ENCODE measurements at places on chromosomes 2 and 18.

DNA sequence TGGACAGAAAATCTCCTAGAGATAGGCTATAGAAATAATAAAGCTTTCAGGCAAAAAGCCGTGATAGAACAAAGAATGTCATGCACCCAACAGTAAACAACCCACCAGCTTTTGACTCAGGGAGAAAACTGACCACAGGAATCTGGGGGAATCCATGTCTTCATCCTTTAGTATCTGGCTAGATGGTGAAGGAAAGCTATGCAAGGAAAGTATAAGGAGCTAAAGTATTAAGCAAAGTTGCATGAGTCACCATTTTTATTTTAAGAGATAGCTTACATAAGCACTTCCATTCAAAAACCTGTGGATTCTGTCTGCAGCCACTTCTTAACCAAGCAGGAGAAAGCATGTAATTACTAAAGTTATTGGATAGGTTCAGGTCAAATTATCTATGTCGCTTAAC is 363.8 kb downstream of the LRP1B start:
- DNase-seq: no peak

DNA sequence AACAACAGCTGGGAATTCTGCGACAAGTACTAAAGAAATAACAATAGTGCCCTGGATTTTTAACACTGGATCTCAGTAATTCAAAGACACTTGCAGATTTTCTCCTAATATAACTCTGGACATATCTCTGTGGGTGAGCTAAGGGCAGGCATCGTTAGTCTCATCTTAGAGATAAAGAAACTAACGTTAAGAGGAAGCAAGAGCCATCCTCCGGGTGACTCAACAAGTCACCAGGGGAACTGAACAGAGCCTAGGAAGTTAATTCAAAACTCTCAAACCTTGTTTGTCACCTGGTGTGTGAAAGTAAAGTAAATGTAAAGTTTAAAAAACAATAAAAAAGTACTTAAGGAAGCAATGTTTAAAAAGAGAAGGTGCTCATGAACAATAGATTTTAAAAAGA is 41.6 kb upstream of the NRP2 start:
- DNase-seq: no peak

DNA sequence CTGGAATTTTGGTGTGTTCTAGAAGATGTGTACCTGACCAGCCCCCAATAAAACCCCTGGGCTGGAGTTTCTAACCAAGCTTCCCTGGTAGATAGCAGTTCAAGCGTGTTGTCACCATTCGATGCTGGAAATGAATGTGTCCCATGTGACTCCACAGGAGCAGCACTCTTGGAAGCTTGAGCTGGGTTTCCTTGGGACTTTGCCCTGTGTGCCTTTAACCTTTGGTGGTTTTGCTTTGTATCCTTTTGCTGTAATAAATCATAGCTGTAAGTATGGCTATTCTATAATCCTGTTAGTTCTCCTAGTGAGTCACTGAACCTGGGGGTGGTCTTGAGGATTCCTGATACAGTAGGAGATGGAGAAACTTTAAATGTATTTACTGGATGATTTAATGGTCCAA is 65.2 kb downstream of the KLHL14 start:
- DNase-seq: no peak

DNA sequence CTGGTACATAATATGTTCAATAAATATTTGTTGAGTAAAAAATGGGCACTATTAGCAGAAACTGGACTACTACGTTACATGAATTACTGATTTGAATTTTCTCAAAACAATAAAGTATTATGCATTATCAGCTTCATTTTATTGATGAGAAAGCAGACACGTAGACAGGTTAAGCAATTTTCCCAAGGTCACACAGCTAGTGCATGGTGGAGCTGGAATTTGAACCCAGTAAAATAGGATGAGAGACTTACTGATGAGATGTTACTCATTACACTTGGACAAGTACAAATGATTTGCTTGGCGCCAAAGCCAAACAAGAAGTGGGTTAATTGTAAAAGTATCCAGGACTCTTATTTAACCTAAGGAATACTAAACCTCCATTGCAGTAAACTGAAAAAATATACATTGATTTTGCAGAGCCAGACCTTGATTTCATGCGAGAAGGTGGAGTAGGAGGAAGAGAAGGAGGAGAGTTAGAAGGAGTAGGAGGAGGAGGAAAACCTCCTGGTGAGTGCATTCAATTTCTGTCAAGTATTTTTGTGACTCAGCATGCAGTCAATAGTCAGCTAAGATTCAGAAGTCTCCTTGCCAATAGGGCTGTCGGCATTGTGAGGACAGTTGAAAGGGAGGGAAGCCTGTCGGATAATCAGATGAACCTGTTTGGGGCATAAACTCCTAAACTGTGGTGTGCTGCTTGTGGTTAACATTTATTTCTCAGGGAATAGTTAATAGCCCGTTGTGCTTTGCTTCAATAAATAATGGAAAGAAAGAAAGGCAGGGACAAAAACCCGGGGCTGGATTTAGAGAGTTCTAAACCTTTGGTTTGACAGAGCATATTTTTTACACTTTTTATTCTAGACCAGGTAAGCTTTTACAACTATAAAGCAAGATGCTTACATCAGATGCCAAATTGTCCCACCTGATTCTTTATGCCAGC is 77.0 kb upstream of the TACR1 start:
- no peak for DNase-seq

DNA sequence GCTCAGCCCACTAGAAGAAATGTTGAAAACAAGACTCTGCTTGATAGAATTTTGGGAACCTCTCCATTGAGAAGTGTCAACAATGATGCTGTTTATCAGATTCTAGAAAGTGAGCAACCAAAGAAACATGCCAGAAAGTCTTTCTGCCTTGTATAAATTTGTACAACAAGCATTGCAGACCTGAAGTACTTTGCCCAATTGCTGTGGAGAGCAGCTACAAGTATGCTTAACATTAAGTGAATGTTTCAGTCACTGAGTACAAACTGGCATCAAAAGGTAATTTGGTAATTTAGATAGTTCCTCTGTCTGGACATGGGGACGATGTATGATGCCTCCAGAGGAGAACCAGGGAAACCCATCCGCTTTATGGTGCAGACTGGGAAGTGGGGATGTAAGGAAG is 33.4 kb upstream of the SKA1 start:
- no peak for DNase-seq

- DNase-seq: no peak
These were observed 13.7 kb downstream of the IGFBP5 start for GRCh38 chr2:216681683-216682082.

- DNase-seq: no peak
These were observed 258.5 kb downstream of the TWIST2 start for GRCh38 chr2:239106314-239106908.

DNA sequence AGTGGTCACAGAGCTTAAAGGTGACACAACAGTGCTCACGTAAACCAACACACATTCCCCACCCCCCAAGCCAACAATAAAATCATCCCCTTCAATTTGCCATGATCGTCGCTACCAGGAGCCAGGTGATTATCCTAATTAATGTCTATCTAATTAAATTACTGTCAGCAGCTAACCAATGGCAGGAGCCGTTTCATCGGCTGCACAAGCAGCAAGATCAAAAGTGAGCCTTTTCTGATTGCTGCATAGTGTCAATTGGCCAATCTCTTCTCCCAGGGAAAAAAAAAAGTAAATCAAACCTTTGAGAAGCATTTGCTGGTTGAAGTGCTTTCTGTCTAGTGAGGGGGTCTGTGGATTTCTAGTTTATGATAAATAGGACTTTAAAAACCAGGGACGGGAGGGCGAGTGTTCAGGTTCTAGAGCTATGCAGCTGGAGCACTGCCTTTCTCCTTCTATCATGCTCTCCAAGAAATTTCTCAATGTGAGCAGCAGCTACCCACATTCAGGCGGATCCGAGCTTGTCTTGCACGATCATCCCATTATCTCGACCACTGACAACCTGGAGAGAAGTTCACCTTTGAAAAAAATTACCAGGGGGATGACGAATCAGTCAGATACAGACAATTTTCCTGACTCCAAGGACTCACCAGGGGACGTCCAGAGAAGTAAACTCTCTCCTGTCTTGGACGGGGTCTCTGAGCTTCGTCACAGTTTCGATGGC is at the start of gene TBR1:
TBR1 (plus strand) TSS at position 311 of the 721 bp plus-strand sequence; CDS start at position 425, 114 bp downstream.
- no peak for DNase-seq

GRCh38 chr2:109456776-109457175 is 157.0 kb downstream of the SEPTIN10 start:
- DNase-seq: no peak

GRCh38 chr2:43228321-43228751 is 1.9 kb upstream of the ZFP36L2 start:
- DNase-seq: no peak

GRCh38 chr18:22283397-22283796 is 114.0 kb downstream of the GATA6 start:
- no peak for DNase-seq

- DNase-seq: no peak
These were observed 26.3 kb downstream of the MBP start for GRCh38 chr18:77106331-77106730.

GRCh38 chr2:70994009-70994698 is 519 bp downstream of the TEX261 start:
- no peak for DNase-seq

- no peak for DNase-seq
These were observed 3.1 kb downstream of the WNT10A start for GRCh38 chr2:218883491-218884490.

GRCh38 chr2:119697290-119698020 is 18.5 kb downstream of the TMEM177 start:
- no peak for DNase-seq

DNA sequence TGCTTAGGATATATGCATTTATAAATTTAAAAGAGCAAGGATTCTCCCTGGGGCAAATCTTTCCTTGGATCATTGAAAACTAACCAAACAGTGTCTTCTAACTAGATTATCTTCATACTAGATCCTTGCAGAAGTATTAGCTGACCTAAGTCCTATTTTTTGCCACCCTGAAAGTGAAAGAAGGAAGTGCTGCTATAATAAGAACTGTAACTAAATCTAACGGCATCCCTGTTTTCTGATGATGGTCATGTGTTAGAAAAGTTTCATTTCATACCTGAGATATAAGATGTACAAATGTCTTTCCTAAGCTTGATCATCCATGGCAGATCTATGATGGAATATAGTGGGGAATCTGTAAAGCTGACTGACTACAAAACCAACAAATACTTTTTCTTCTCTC is 102.7 kb downstream of the MAP2 start:
- DNase-seq: no peak

All from activated CD8-positive, alpha-beta memory T cell treated with anti-CD3 and anti-CD28 coated beads for 48 hours (primary cell).